ENCODE measurements at places on chromosomes 12 and 14.
A peak's percentile ranks its signal among the peaks of the same experiment; 100 is the strongest.

DNA sequence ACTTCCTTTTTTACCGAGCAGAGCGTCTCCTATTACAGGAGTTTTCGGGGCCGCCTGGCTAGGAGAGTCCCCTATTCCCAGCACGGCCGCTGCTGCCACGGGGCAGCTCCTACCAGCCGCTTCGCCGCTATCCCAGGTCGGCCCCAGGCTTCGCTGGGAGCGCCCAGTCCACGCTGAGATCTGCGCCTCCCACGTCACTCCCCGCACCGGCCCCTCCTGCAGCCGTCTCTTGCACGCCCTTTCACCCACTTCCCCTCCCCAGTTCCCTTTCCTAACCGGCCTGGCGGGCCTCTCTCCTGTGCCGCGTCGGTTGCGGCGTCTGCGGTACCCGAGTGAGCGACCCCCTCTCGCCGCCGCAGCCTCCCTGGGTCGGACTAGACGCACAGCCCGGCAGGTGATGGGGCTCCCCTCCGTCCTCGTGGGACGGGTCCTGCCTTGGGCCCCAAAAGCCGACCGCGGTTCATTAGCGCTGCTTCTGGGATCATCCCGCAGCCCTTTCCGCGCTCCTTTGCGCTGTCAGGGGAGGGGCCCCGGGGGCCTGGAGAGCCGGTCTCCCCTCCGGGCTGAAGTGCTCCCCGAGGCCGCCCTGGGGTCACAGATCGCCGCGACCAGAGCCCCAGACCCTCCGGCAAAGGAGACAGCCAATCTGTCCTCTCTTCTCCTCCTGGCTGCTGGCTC lies 1318.4 kb downstream of the TMEM121 start:
- peak; percentile 14 for DNase-seq

- DNase-seq: no peak
These were observed 218.2 kb upstream of the PRICKLE1 start for GRCh38 chr12:42807766-42808165.

DNA sequence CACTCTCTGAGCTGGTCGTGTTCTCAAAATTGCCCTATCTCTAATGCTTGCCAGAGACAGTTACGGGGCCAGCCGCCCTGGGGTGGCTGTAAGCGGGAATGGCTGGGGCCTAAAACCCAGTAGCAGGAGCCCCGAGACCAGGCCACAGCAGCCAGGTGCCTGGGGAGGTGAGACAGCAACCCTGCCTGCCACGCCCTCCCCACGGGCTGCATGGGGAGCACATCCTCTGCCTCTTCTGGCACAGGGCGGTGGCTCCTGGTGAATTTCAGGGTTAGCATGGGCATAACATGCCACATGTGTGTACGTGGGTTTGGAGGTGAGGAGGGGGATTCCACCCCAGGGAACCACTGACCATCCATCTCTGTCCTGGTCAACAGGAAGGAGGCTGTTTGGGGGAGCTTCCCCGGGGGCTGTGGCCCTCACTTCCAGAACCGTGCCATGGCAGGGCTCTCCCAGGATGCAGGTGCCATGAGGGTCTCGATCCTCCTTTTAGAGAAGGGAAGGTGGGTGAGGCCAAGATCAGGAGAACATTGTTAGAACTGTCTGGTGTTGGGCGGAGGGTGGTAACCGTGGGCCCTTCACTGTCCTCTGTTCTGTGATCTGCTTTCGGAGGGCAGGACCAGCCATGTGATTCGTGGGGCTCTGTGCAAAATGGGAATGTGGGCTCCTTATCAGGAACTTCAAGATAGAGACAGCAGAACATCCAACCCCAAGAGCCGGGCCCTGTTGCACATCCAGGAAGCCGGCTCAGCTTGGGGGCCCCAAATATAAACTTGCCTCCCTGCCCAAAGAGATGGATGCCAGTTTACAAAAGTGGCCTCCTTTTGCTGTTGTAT lies 312.2 kb upstream of the DIO3 start:
- peak; percentile 84 for DNase-seq

- DNase-seq: peak; percentile 8
These were observed 26.8 kb downstream of the CEP170B start for GRCh38 chr14:104891664-104892530.

All from posterior cingulate gyrus (tissue), 11 donors.